ENCODE measurements at places on chromosomes 11 and 22.
A peak's percentile ranks its signal among the peaks of the same experiment; 100 is the strongest.

DNA sequence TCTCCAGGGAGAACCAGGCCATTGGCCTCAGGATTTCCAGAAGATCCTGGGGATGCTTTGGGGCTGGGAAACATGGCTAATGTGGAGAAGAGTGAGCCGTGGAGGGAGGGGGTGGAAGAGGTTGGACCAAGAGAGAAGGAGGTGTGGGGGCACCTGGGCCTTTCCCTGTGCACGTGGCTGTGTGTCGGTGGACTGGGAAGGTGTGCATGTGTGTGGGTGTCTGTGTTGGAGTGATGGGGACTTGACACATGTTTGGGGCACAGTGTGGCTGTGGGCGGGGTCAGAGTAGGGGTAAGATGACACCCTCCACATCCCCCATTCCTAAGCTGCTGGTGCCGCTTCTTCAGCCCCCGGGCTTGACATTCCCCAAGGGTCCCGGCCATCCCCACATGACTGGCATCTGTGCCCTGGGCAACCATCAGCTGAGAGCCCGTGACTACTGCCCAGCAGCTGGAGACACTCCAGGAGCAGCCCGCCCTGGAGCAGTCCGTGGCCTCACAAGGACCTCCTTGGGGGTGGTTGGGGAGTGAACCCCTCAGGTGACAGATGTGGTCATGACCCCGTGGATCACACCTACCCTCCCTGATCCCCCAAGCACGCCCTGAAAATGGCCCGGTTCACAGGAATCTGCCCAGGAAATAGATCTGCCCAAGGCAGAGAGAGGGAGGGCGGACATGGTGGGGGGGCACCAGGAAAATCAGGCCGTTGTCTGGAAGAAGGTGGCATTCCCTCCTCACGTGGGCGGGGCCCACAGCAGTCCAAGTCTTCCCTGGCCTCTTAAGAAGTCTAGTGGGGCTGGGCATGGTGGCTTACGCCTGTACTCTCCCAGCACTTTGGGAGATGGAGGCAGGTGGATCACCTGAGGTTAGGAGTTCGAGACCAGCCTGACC, 34.8 kb upstream of the SOX10 start:
- DNase-seq = peak; percentile 66

GRCh38 chr11:77197626-77198320, 69.7 kb downstream of the MYO7A start:
- DNase-seq = peak; percentile 12

DNA sequence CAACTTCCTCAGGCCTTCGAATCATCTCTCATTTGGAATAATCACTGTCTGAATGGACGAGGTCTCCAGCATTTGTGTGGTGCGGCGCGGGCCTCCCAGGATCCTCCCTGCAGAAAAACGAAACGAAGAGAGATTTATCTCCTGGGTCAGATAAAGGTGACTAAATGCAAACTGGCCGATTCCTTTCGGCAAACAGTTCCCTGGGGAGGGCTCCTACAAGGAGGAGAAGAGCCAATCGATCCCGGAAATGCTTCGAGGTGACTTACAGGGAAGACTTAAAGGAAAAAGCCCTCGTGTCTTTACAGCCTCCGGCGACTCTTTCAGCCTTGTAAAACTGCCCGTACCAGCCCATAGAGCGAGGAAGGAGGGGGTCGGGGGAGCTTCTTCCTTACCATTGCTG, 126.5 kb downstream of the MIAT start:
- DNase-seq = no peak

GRCh38 chr22:30004694-30005093, 75.6 kb upstream of the HORMAD2 start:
- DNase-seq = no peak

- DNase-seq = no peak
Measured at GRCh38 chr11:71309181-71309580, 56.8 kb upstream of the SHANK2 start.

DNA sequence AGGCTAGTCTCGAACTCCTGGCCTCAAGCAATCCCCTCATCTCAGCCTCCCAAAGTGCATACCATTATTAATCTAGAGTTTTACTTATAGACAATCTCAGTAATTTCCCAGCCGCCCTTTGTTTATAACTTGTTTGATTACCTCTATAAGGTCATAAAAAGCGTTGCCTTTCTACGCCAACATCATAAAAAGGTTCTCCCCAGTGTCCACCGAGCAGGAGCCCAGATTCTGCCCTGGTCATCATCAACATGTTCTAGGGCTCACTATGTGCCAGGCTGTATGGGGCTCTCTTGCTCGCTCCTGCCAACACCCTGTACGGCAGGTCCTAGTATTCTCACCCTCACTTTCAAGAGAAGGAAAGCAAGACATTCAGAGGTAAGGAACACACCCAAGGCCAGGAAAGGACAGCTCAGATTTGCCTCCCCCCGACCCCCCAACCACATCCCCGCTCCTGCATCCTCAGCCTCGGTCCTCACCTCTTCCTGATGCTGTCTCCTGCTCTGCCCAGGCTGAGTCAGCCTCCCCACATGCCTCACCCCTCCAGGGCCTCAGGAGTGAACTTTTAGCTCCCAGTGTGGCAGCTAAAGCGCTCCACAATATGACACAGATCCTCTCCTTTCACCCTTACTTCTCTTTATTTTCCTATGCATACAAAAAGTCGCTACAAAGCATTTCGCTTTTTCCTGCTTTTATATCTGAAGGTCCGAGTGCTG, 14.3 kb downstream of the ARFGAP3 start:
- DNase-seq = no peak

- DNase-seq = no peak
Measured at GRCh38 chr11:10462746-10463300, 7.8 kb downstream of the AMPD3 start.

DNA sequence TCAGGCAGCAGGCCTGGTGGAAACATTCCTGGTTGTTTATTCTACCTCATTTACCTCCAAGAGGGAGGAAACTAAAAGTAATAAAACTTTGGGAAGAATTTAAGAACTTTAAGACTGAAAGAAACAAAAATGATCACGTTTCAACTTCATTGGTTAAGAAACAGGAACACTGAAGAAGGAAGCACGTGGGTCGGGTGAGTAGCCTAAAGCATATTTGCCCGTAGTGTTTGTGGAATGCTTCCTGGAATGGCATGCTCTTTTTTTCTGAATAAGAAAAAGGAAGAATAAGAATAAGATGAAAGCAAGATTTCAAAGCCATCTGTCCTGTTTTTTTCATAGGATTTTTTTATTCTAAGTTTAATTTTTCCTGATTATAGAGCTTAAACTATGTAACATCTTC, 83.1 kb downstream of the WNT11 start:
- DNase-seq = no peak
